ENCODE measurements at places on chromosomes 5 and 9. TPM values are rescaled to one million over a fixed set of nuclear protein-coding genes. Genes with fewer than 3 reads are reported as not detected.

GLDC gene
- total RNA-seq, result 1.1 TPM

KIF12 gene
- 33.8 TPM for total RNA-seq

NMUR2 gene
- not detected for total RNA-seq

DNA sequence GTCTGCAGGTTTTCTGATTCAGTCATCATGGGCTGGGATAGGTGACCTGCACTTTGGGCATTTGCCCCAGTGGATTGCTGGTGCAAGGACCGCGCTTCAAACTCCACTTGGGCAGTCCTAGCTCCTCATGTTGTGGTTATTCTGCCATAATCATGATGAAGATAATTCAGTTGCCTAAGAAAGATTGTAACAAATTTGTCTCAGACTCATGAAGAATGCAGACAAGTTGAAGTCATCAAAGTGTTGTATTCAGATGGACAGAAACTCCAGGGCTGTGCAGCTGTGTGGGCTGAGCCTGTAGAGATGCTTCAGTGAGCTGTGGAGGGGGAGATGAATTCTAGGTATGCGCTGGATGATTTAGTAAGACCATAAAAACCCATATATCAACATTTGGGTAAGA lies 38.5 kb downstream of the TARS1 start:
- DNase-seq, result no peak

- DNase-seq, result no peak
Observed at GRCh38 chr5:74098941-74099340, 472.9 kb downstream of the ARHGEF28 start.

DNA sequence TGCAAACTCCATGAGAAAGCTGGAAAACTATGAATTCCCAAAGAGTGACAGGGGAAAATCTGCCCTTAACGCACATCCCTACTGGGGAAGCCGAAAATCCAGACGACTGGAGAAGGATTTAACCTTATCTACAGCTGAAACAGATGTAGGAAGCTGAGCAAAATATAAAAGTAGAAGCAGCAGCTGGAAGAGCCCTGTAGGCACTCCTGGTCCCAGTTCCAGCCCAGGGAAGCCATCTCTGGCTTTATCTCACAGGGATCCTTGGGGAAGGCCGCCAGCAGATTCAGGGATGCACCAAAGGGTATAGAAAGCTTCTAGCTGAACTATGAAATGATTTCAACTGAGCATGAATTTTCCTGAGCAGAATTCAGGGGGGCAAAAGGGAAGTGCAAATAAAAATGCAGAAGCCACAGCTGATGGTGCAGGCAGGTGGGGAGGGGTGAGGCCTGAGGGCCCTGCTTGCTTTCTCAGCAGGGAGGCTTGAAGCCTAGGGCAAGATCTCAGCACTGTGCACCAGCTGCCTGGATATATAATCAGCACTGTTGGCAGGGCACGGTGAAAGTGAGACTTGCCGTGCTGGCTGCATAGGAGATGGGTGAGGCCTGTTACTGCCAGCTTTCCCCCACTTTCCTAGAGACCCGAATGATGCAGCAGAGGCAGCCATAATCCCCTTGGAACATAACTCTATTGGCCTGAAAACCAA lies 2019.5 kb upstream of the NUDT12 start:
- no peak for DNase-seq

DNA sequence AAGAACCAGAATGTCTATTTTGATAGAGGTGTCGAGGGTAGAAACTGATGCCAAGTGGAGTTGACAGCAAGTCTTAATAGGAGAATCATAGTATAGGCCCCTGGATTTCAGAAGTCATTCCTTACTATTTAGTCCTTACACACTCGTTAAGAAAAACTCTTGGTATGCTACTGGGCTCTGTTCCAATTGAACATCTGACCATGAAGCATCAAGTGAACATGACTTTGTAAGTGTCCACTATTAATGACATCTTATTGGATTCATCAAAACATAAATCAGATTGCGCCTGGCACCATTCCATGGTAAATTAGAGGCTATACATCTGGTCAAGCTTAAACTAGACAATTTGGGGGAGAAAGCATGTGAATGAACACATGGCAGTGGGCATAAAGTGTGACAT lies 1056.5 kb upstream of the EDIL3 start:
- DNase-seq, result no peak

Data from colonic mucosa (tissue), 4 donors.